ENCODE measurements at places on chromosomes 12 and 14.

- DNase-seq, result no peak
Observed at GRCh38 chr14:32192712-32193373, 9.0 kb upstream of the RNU6-7 start.

GRCh38 chr14:40004871-40005500 lies 572.8 kb upstream of the FBXO33 start:
- no peak for DNase-seq

GRCh38 chr14:95255013-95255412 lies 64.7 kb downstream of the CLMN start:
- no peak for DNase-seq

DNA sequence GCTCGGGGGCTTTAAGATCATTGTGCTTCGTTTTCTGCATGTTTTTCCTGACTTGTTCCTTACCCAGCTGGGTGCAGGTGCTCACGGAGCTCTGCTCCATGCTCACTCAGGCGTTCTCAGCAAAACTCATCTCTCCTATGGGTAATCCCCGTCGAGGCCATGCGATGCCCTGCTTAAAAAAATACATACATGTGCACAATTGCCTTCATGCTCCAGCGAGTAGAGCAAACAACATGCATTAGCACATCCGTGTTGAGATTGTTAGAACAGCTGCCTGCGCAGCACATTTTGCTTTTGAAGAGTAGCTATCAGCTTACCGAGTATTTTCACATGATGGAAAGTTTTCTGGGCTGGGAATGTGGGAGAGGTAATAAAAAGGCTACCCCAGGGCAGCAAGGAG lies 16.2 kb downstream of the AACS start:
- no peak for DNase-seq

DNA sequence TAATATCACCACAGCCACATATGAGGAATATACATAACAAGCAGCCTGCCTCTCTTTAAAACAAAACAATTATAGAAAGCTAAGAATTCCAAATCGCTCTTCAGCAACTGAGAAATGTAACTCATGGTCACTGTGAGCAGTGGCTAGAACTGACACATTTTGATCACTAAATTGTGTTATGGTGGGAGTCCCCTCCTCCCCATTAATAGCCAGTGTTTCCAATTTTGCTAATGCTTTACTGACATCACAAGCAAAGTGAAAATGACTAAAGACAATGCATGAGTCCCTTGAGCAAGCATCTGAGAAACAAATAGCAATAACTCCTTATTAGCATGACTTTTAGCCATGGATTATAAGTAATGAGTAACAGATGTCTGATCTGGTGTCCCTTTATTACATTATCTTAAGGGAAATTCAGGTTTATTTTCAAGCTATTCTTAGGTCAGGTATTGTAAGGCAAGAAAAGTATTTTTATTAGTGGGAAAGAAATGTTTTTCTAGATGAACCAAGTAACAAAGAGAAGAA lies 148.3 kb downstream of the KCNH5 start:
- DNase-seq, result no peak

GRCh38 chr12:188910-189621 lies 24.9 kb downstream of the SLC6A12 start:
- DNase-seq, result peak; percentile 64

DNA sequence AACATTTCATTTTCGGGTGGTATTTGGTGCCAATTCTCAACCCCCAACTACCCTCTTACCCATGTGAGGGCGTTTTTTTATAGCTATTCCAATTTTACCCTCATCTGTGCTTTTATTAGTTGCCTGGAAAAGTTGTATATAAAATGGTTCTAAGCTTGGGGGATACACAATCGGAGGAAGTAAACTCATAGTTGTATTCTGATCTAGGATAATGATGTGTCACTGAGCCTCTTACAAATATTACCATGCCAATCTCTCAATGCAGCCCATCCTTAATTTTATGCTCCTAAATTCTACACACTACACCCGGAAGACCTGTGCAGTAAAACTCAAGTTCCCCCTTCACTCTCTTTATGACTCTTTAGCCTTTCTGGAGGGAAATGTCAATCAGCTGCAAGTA lies 1206.5 kb upstream of the FLRT2 start:
- no peak for DNase-seq

DNA sequence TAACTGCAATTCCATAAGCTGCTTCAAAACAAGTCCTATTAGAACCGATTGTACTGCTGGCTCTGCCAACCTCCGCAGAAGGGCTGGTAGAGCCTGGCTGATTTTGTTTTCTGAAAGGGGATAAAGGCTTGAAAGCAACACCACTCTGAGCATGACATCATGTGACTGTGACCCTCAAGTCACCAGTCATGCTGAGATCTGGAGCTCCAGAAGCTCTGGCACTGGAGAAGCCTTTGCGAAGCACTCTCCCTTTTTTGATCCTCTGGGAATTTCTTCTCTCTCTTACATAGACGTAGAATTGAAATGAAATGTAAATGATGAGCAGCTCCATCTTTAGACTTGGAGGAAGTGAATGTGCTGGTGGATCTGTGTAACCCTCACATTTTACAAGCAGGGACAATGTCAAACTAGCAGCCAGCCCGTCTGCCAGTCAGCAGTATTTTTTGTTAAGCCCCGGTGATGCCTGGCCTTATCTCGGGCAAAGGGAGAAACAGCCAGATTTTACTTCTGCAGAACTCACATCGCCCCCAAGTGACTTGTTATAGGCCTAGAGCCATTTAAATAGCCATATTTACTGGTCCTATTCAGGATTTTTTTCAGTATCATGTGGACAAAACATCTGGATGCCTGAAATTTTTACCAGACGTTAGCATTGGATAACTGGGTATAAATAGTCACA lies 112.1 kb upstream of the NPAS3 start:
- no peak for DNase-seq

DNA sequence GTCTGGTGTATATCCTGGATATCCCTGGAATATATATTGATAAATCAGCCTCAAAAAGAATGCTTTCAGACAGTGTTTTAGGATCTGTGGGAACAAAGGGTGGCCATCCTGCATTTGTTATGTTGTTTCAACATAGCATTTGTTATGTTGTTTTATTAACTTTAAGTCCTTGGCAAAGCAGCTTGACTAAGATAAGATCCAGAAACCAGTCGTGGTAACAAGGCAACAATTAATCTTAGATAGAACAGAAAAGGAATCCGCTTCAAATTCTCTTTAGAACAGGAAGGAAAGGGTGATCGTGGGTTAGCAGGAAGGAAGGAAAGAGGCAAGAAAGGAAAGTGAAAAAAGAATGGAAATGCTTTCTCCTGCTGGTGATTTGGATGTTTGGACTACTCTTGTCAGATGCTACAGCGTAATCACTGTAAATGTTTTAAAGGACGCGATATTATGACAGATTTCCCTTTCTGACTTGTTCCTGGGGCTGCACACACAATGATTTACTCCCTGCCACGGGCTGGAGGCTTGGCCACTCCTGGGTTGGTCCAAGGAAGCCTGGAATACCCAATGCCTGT lies 443.3 kb downstream of the DPF3 start:
- no peak for DNase-seq

DNA sequence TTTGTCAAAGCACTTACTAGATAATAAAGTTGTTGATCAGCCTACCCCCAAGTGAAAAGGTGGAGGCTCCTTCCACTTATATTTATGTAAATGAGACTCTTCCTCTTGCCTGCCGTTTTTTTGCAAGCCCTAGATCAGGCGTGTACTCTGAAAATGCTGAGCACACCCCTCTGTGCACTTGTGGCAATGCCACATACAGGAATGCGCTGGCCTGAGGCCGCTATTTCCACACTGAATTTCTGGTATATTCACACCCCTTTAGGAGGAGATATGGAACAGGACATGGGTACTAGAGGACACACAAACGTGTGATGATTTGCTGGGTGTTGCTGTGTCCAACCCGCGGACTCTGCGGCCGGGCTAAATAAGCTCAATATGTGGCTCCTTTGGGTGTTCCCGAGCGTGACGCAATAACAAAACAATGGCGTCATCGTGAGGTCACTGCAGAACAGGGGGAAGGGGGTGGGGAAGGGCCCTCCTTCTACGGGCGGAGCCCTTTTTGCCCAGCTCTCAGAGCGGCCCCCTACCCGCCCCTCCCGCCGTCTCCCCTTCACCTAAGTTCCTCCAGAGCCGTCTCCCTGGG lies 554 bp upstream of the TSPAN31 start:
- peak; percentile 81 for DNase-seq

DNA sequence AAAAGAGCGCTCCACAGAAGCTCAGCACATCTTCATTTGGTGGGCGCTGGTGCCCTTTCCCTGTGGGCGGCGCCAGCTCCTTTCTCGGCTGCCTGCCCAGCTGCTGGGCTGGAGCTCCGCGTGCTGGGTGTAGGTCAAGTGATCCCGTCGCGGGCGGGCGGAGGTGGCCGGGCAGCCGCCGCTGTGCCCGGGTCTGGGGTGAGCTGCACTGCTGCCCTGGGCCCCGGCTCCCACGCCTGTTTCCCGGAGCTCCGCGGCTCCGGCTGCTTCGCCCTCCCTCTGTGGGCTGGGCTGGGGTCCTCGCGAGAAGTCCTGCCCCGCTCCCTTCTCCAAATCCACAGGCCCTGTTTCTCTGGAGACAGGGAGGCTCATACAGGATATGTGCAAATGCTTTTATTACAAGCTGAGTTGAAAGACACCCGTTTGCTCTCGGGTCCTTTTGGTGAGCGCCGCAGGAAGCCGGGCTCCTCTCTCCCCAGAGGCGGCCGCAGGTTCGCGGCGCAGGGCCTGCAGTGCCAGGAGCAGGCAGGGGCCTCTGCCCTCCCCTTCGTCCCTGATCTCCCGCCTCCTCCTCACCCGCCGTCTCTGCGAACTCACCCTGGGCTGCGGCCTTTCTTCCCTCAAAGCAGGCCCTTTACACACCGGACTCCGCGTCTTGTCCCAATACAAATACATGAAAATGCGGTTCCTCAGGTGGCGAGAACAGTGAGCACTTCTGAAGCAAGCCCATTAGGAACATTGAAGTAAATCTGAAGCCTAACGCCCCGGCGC lies 67.8 kb upstream of the CAPRIN2 start:
- DNase-seq, result peak; percentile 51

DNA sequence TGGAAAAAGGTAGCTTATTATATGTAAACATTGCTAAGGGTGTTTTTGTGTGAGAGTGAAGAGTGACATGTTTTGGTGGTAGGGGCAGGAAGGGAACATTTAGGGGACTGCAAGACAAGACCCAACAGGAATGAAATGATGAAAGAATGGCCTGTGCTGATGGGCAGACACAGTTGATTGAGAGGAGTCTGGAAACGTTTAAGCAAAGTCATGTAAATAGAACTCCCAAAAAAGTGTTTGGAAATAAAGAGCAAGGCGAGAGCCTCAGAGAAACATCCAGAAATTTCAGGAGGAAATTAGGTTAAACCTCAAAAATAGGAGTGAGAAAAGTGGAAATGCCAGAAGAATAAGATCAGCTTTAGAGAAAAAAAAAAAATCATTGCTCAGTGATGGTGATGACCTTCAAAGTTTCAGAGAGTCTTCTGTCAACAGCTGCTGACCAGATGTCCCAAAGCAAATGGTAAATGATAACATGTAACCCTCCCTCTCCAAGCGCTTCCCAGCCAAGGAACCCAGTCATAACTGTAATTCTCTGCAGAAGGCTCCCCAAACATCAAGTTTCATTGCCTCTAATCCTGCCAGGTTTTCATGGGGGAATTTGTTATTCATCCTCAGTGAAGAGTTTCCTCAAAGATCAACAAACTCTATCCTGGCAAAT lies 223.2 kb upstream of the FAR2 start:
- no peak for DNase-seq

- DNase-seq, result no peak
Observed at GRCh38 chr12:65892841-65893251, 68.6 kb downstream of the HMGA2 start.

DNA sequence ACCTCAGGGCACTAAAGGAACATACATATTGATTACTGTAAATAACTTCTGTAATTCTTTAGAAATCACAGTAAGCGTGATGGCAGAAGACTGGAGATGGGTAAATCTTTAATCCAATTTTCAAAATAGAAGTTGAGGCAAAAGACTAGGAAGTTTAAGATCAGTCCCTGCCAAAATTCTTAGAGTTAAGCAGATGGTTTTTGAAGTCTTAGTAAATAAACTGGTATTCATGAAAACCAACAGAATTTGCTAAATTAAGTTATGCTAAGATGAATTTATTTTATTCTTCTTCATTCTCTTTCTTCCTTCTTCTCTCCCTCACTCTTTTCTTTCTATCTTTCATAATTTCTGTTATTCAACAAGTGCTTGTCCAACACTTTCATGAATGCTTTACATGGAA lies 98.4 kb upstream of the GARIN6 start:
- DNase-seq, result no peak

DNA sequence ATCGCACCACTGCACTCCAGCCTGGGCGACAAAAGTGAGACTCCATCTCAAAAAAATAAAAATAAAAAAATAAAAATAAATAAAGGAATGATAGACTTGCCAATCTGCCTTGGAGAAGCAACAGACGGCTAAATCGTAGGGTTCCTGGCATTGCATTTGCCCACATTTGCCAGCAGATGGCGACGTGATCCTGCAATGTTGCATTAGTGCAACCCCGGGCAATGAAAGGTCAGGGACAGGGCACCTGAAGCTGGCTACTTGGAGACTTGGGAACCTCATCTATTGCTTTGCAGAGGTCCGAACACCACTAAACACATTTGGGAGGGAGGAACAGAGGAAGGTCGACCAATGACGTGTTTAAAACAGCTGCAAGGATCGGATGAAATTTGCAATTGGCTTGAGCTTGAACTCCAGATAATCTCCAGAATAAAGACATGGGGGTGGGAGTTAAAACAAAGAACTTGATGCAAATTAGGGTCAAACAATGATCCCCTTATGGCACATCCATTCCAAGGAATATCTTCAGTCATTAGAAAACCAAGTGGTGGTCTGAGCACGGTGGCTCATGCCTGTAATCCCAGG lies 34.6 kb downstream of the SPRING1 start:
- DNase-seq, result peak; percentile 74

DNA sequence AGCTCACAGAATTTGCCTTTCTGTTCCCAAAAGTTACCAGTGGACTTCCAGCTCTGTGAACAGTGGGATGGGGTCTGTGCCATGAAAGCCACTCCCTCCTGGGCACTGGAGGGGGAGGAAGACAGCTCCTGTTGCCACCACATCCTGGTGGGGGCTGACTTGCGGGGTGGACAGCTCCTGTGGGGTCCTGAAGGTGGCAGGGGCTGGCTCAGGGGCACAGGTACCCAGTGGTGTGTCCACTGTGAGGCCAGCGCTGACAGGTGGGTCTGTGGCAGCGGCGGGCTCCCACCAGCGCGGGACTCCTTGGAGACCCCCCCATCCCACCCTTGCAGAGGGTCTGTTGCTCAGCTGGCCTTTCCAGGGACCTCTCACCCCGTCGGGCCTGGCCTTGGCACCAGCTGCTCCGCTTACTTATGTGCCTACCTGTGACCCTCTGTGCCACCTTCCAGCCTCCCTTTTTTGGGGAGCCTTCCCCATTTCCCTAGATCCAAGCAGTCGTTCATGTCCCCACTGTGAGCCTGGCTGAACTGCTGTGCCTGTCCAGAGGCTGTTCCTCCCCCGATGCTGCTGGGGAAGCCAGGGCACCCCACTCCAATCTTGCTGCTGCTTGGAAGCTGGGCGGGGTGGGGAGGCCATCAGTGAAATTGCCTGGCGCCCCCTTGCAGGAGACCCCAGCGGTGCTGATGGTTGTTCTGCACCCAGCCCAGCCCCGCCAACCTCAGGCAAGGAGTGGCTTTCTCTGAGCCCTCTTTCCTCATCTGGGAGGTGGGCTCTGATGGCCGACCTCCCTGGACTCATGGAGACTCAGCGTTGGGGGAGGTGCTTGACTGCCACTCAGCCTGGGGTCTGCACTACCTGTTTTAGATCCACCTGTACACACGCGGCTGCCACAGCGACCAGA lies 2.2 kb downstream of the TEDC1 start:
- peak; percentile 7 for DNase-seq
